Kasumi-1 (cell line): ENCODE measurements at places on chromosomes 13 and 19.

DNA sequence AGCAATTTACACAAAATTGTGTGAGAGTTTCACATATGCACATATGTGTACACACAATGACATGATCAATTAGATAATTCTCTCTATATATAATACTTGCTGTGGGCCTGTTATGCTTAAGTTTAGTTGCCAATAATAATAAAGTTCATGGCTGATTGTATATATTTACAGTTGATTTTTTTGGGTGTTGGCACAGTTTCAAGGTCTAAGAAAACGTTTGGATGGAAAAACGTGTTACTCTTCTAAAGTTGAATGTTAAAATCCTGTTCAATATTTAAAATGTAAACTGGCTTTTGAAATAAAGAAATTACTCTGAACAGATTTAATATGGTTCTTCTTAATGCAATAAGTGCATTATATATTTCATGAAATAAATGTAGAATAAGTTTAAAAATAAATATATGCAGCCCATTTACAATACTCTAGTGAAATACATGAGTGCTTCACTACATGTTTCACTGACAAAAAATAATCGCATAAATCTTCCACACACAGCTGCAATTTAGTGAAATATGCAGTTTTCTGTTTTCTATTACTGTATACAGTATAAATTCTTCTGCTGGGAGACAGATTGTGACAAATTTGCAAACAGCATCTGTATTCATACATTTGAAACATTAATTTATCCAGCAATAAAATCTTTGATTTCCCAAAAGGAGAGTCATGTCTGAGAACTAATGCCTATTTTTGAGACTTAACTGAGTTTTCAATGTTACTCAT, 586.9 kb upstream of the KLHL1 start:
- DNase-seq = no peak

DNA sequence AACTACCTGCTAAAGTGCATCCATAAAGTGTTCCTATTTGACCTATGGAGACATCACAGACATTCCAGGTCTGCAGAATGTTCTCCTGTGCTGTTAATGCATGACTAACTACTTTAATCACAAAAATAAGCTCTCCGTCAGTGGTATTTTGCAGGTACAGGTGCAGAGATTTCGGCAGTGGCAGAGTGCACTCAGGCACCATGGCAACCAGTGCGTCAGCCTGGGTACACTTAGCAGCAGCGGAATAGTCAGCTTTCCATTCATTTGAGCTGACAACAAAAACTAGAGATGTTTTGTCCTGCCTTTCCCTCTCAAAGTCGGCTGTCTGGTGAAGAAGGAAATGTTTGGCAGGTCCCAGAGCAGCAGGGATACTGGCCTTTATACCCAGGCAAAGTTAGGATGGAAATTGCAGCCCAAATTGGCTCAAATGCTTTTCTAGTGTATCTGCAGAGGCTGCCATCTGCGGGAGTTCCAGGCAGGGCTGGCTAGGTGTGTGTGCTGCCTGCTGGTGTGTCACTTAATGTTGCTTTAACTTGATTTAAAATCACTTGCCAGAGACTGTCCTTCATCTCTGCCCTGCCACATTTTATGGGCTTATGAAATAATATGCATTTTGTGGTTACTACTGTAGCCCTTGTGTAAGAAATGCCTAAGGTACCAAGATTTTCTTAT, 195.8 kb downstream of the RAP2A start:
- no peak for DNase-seq

DNA sequence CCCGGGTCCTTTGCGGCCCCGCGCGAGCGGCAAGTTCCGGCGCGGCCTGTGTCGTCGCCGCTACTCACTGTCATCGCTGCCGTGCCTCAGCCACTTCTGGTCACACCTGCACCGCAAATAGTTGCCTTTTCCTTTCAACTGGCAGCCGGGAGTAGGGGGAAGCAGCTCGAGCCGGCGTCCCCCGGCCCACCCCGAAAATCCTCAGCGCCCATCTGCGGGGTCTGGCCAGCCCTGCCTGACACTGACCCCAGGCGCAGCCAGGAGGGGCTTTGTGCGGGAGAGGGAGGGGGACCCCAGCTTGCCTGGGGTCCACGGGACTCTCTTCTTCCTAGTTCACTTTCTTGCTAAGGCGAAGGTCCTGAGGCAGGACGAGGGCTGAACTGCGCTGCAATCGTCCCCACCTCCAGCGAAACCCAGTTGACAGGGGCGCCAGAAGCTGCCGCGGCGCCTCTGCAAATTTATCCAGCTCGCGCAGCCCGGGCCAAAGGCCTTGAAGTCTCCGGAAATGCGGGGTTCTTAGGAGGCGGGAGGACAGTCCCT, 1.7 kb downstream of the PDX1 start:
- DNase-seq = no peak

- DNase-seq = no peak
These were observed 8.1 kb upstream of the TNFSF14 start for GRCh38 chr19:6677883-6678689.

GRCh38 chr19:18746401-18747325, 44.4 kb downstream of the COMP start:
- no peak for DNase-seq

DNA sequence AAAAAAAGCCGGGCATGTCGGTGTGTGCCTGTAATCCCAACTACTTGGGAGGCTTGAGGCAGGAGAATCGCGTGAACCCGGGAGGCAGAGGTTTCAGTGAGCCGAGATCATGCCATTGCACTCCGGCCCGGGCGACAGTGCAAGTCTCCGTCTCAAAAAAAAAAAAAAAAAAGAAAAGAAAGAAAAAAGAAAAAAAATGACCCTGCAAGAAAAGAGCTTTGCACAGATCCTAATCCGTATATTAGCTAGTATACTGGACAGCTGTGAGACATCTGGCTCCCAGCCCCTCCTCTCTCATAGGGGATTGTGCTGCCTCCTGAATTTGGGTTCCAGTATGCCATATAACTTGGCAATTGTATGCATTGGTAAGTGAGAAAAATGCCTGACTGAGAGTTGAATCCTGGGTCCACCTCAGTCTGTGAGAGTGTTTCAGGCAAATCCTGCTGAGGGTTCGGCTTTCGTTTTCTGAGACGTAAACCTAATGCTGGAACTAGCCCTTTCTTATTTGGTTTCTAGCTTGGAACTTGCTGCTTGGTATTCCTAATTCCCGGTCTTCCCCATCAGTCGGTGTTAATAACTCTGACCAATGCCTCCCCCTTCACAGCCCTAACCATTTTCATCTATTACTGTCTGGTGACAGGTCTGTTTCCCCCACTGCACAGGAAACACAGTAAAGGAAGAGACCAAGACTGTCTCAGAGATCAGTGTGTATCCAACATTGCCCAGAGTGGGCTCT, 1.3 kb upstream of the AKT2 start:
- DNase-seq = no peak
